ENCODE measurements at places on chromosomes 6 and 20. TPM values are rescaled to one million over a fixed set of nuclear protein-coding genes. Genes with fewer than 3 reads are reported as not detected.

The APCDD1L gene
- 0.06 TPM for total RNA-seq

The CTCFL gene
- not detected for total RNA-seq

The SGK2 gene
- total RNA-seq, result 5.6 TPM

The SLC22A23 gene
- 12.1 TPM for total RNA-seq

The BPIFB2 gene
- not detected for total RNA-seq

The C20orf141 gene
- not detected for total RNA-seq

The MARCKS gene
- total RNA-seq, result 20.5 TPM

The TBX18 gene
- total RNA-seq, result 18.6 TPM

The ANKEF1 gene
- total RNA-seq, result 7.8 TPM

The IL17F gene
- total RNA-seq, result not detected

The CST2 gene
- total RNA-seq, result 0.44 TPM

The BCAS1 gene
- total RNA-seq, result 0.53 TPM

The GABRR1 gene
- total RNA-seq, result not detected

The CCN6 gene
- total RNA-seq, result not detected

The NOTCH4 gene
- 0.61 TPM for total RNA-seq

The BMP7 gene
- 0.32 TPM for total RNA-seq

The OXT gene
- not detected for total RNA-seq

The NOL7 gene
- 74.8 TPM for total RNA-seq

The WFDC5 gene
- total RNA-seq, result not detected

The BTN2A1 gene
- 17.4 TPM for total RNA-seq

The PHF3 gene
- 10.8 TPM for total RNA-seq

The GPLD1 gene
- 1.0 TPM for total RNA-seq

The FAM209B gene
- total RNA-seq, result not detected

The TNFRSF6B gene
- total RNA-seq, result 0.85 TPM

The FKBP1A gene
- total RNA-seq, result 535 TPM

The PREX1 gene
- total RNA-seq, result 11.8 TPM

The GRM1 gene
- 0.08 TPM for total RNA-seq

The SLC17A2 gene
- total RNA-seq, result not detected

The TSPO2 gene
- total RNA-seq, result 0.10 TPM

The F13A1 gene
- total RNA-seq, result not detected

The RNF182 gene
- 3.2 TPM for total RNA-seq

The ERVFRD-1 gene
- not detected for total RNA-seq

The PGK2 gene
- not detected for total RNA-seq

The TBXT gene
- total RNA-seq, result not detected

The SCRT2 gene
- not detected for total RNA-seq

The LAMA4 gene
- 0.88 TPM for total RNA-seq

The MED23 gene
- total RNA-seq, result 5.7 TPM

The NANP gene
- total RNA-seq, result 8.0 TPM

The OR12D3 gene
- not detected for total RNA-seq

The DLK2 gene
- 5.0 TPM for total RNA-seq

The SLC35D3 gene
- total RNA-seq, result 0.07 TPM

The MCHR2 gene
- not detected for total RNA-seq

The ABHD12 gene
- 97.1 TPM for total RNA-seq

The VEGFA gene
- 29.9 TPM for total RNA-seq

All from A549 treated with CpdA at 1 μM for 4 hours (cell line).